ENCODE measurements at places on chromosomes 6 and 20.

DNA sequence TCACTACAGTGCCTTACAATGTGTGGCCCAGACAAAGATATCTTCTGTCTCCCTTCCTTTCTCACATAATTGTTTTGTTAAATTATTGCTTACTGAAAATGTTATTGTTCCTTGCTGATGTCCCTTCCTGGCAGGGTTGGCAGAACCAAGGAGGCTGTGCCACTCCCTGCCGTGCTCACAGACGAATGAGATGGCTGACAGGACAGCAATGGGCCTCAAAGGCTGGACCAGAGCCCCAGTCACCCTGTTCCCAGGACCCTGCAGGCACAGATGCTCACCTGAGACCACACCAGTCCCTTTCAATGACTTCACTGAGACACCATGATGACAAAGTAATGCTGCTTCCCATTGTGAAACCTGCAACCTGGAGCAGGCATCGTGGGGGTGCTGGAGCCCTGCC is 375.1 kb downstream of the HACE1 start:
- DNase-seq = peak; percentile 72

- no peak for DNase-seq
These were observed 502.4 kb upstream of the SULF2 start for GRCh38 chr20:48287552-48288170.

DNA sequence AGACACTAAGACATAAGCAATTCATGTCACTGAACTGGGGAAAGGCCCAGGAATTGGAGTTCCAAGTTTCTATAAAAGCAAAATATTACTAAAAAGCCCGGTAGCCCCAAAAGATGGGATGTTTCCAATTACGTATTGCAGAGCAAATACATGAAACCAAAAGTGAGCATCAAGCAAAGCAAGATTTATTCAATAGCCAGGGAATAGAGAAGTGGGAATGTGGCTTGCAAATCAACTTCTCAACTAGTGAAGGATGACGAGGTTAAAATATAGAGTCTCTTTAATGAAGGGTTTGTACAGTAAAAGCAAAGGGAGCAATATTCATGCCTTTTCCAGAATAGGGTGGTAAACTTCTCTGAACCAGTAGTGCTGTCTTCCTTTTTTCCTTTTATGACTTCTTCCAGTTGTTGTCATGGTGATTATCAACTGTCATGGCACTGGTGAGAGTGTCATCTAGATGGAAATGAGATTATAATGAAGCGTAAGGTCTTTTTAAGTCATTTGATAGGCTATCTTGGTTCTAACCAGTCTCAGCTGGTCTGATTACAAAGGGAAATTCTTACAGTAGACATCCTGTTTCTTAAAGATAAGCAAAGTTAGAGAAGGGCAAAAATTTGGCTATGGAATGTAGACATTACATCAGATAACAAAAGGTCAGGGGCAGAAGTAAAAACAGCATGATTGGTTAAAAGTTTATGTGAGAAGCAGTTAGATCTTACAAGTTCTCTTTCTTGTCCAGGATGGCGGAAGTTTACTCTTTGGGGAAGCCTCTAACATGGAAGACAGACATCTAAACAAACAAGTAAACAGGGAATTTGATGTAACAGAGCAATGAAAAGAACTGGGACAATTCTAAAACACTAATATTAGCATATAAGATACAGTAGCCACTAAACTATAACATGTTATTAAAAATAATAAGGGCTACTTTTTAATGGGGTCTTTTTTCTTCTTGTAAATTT is 96.9 kb downstream of the TBX18 start:
- DNase-seq = no peak

GRCh38 chr6:90586546-90586835 is 381 bp downstream of the MAP3K7 start:
- no peak for DNase-seq

DNA sequence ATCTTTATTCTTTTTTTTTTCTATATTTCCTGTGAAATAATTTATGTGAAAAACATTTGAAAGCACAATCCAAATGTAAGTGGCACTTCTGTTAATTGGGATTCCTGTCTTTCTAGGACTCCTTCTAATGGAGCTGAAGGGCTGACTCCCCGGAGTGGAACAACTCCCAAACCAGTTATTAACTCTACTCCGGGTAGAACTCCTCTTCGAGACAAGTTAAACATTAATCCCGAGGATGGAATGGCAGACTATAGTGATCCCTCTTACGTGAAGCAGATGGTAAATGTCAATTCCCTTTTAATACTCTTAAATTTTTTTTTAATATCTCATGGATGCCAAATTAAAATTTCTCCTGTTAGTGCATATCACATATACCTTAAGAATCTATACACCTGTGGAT is 35.0 kb downstream of the CDC5L start:
- no peak for DNase-seq

DNA sequence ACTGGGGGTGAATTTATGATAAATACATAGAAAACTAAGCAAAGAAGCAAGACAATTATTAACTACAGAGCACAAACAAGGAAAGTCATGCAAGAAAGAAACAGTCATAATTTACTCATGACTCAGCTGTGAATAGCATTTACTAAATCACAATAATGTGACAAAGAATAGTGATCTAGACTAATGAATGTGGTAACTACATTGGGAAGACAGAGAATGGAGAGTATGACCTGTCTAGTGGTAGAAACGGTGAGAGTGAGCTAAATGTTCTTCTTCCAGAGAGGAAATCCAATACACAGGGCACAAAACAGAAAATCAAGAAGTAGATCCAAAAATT is 153.5 kb upstream of the DST start:
- no peak for DNase-seq

- no peak for DNase-seq
These were observed at the start of gene AVP for GRCh38 chr20:3084283-3084985. Gene AVP (minus strand): TSS chr20:3084724. CDS start chr20:3084674, 50 bp downstream.

DNA sequence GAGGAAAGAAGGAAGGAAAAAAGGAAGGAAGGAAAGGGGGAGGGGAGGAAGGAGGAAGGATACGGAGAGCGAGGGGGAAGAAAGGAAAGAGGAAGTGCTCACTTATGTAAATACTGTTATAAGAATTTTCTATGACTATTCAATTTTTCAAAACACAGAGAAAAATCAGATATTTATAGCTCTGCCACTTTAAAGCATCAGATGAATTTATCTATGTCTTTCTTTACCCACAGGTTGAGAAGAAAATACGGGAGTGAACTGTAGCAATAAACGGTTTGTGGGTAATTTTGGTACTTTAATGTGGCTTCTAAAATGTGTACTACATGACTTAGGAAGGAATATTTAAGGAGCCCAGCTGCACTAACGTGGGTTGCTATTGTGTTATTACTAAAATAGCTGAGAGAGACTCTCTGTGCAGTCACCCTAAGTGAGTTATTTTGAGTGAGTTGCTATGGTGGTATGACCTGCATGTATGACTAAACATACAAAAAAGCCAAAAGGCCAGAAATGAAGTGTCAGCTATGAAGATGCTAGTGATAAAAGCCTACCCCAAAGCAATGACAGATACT is 225.5 kb downstream of the SOD2 start:
- DNase-seq = no peak

GRCh38 chr20:11778206-11778570 is 139.5 kb upstream of the BTBD3 start:
- no peak for DNase-seq

DNA sequence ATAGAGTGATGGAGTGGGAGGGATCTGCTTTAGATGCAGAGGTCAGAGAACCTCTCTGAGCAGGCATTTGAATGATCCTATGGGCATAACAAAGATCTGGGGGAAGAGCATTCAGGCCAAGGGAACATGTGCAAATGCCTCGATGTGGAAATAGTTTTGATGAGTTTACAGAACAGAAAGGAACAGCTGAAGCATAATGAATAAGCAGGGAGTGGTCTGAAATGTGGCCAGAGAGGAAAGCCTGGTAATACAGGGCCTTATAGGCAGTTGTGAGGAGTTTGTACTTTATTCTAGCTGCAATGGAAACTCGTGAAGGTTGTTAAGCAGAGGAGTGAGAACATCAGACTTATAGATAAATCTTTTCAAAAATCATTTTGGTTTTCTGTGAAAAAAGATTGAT is 33.0 kb upstream of the ME1 start:
- no peak for DNase-seq

GRCh38 chr6:89311853-89312531 is 3.1 kb downstream of the GABRR2 start:
- DNase-seq = peak; percentile 61

- no peak for DNase-seq
These were observed 170.3 kb upstream of the FLRT3 start for GRCh38 chr20:14507711-14508110.

DNA sequence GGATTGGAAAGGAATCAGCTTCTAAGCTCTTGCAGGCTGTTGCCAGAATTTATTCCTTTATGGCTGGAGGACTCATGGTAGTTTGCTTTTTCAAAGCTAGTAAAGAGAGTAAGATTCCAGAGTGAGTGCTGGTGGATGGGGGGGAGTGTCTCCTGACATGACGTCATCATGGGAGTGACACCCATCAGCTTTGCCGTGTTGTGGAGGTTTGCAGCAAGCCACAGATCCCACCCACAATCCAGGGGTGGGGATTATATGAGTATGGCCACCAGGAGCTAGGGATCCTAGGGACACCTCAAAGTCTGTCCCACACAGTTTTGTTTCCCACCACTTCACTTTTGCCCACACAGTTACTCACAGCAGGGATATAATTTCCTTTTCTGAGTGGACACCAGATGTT is 28.7 kb upstream of the PMEPA1 start:
- no peak for DNase-seq

DNA sequence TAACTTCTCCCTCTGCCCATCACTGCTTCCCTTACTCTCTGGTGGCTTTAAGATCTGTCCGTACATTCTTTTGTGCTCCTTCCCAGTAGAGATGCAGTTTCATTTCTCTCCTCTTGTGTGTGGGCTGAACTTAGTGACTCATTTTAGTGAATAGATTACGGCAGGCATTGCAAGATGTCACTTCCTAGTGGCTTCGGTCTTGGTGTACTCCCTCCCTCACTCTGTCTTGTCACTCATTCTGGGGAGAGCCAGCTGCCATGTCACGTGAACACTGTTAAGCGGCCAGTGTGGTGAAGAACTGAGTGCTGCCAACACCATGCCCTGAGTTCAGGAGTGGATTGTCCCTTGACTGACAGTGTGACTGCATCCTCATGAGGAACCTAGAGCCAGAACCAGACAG is 115.9 kb downstream of the OTOR start:
- DNase-seq = no peak

DNA sequence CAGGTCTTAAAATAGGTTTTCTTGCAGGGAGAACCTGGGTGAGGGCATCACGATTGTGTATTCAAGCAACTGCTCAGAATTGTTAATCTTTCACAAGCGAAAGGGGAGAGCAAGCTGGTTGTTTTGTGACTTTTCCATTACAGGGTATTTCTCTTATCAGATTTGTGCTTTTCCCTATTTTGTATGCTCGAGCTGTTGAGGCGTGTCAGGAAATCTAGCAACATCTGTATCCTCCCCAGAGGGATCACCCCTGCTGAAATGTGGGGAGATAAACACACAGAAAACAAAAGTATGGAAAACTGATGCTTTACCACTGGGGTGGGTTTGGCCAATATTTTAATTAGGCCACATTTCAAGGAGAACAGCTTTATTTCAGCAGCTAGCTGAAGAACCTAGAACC is 187.0 kb downstream of the DTNBP1 start:
- no peak for DNase-seq

GRCh38 chr20:17710379-17711266 is 10.9 kb downstream of the BANF2 start:
- no peak for DNase-seq

- peak; percentile 29 for DNase-seq
These were observed at the start of gene SLC26A8 for GRCh38 chr6:36023996-36024795. Gene SLC26A8 (minus strand): TSS chr6:36024641. CDS start chr6:36019707, 4,934 bp downstream.

GRCh38 chr20:8389381-8390036 is 257.4 kb downstream of the PLCB1 start:
- peak; percentile 76 for DNase-seq

- DNase-seq = no peak
These were observed 18.0 kb downstream of the HRH3 start for GRCh38 chr20:62202083-62202395.

- no peak for DNase-seq
These were observed 137.5 kb downstream of the FOXA2 start for GRCh38 chr20:22446613-22447446.

DNA sequence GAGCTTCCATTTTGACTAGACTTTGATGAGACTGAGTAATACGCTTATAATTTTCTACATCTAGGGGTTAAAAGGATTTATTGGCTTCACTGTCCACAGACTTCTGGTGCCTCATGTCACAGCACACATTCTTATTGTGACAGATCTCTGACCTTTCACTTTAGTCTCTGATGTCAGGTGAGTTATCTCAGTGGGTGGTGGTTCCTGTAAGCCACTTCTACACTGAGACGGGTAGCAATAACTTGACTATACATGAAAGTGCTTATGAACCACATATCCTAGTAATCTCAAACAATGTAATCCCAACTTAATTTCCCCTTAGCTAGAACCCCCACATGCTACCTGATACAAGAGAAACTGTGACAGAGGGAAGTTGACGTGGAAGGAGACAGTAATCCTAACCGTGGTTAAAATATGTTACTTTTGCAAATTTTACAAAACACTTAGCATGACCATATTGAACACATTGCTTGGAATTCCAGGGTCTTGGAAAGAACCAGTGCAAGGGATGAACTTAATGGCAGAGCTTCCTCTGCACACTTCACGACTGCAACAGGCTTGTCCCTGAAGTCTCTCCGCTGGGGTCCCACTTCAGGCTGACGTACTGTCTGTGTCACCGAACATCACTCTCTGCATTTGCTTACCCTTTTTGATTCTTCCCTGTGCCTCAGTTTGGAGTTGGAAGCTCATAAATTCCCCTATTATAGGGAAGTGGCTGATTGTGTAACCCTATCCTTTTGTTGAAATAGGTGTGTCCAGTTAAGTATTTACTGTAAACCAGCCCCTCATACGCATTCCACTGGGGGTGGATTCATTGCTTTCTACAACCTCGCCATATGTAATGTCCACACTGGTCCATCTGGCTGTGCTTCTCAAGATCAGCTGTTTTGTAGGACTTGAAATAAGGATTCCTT is 6.4 kb upstream of the TRIM40 start:
- DNase-seq = no peak

DNA sequence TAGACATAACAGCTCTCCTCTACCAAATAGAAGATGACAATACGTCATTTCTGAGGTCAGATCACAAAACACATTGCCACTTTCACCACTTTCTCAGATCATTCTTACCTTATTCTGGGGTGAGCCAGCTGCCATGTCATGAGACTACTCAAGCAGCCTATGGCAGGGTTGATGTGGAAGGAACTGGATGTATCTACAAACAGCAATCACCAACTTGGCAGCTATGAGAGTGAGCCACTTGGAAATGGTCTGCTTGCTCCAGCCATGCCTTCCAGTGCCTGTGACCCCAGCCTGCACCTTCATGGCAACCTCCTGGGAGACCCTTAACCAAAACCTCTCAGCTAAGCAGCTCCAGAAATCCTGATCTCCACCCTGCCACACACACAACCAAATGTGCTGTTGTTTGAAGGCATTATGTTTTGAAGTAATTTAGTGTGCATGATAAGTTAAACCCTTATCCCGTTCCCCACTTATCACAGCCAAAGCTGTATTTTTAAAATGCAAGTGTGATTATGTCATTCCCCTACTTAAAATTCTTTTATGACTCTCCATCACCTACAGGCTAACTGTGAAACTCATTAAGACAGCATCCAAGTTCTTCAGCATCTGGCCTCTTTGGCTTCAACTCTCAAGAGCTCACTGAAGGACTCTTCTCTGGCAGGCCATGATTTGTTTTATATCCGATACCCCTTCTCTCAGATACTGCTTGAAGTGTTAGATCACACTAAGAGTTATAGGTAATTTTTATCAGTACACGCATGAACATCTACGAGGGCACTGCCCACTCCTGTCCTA is 150.6 kb downstream of the LY86 start:
- DNase-seq = no peak

All from cerebellar cortex (tissue), 1 donor.